ENCODE measurements at places on chromosomes 6 and 20.

GRCh38 chr20:51720854-51721253 lies 47.3 kb downstream of the ATP9A start:
- DNase-seq = no peak

DNA sequence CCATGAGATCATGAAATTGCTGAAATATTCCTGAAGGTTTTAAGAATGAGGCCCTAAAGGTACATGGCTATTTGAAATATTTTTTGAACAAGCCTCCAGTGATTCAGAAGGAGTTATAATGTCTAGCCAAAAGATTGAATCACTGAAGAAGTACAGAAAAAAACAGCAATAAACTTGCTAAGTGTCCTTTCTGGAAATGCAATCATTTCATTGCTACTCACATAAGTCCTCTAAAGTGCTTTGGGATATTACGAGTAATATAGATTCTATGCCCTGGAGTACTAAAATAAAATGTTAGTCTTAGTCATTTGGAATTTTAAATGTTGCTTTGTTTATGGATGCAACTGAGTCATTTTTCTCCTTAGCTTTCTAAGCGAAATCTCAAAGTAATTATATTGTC lies 32.7 kb downstream of the CENPW start:
- no peak for DNase-seq

DNA sequence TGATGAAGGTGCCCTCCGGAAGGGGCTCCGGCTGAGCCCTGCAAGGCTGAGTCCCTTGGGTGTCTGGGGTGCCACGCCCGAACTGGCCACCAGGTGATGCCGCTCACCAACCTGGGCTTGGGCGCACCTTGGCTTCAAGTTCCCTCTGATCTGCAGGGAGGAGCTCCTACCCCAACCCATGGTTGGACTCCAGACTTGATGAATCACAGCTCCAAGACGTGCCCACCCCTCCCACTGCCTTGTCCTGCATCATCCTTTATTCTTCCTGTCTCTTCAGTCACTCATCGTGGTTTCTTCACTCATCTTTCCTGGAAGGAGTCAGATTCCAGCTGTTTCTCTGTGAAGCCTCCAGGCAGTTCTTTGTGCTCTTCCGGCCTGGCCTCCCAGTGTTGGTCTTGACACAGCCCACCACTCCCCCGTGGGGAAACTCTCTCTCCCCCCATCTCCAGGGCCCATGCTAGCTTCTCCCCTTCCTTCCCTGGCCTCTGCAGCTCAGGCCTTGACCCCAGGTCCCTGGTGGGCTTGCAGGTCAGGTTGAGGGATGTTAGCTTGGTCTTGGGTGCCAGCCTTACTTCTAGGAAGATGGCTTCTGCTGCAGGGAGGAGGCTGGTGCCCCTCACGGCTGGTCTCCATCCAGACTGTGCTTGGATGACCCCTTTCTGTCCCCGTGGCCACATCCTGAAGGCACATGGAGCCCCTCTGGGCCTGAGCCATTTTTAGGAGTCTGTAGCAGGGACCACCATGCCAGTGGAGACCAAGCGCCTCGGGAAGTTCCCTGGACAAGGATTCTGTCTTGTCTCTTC lies 2.6 kb upstream of the ZBP1 start:
- DNase-seq = no peak

DNA sequence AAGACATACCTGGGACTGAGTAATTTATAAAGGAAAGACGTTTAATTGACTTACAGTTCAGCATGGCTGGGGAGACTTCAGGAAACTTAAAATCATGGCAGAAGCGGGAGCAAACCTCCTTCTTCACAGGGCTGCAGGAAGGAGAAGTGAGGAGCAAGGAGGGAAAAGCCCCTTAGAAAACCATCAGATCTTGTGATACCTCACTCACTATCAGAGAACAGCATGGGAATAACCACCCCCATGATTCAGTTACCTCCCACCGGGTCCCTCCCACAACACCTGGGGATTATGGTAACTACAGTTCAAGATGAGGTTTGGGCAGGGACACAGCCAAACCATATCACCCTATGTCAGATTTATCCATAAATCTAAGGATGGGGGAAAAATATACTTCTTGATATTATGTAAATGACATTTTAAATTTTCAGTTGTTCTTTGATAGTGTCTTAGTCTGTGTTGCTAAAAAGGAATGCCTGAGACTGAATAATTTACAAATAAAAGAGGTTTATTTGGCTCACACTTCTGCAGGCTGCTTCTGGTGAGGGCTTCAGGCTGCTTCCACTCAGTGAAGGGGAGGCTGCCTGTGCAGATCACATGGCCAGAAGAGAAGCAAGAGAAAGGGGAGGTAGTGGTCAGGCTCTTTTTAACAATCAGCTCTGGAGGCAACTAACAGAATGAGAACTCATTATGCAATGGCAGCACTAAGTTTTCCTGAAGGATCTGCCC lies 1.2 kb upstream of the MCM9 start:
- no peak for DNase-seq

- DNase-seq = peak; percentile 63
These were observed 630.7 kb downstream of the HACE1 start for GRCh38 chr6:104229057-104229456.

- DNase-seq = no peak
These were observed 885 bp upstream of the GZF1 start for GRCh38 chr20:23361119-23361475.

DNA sequence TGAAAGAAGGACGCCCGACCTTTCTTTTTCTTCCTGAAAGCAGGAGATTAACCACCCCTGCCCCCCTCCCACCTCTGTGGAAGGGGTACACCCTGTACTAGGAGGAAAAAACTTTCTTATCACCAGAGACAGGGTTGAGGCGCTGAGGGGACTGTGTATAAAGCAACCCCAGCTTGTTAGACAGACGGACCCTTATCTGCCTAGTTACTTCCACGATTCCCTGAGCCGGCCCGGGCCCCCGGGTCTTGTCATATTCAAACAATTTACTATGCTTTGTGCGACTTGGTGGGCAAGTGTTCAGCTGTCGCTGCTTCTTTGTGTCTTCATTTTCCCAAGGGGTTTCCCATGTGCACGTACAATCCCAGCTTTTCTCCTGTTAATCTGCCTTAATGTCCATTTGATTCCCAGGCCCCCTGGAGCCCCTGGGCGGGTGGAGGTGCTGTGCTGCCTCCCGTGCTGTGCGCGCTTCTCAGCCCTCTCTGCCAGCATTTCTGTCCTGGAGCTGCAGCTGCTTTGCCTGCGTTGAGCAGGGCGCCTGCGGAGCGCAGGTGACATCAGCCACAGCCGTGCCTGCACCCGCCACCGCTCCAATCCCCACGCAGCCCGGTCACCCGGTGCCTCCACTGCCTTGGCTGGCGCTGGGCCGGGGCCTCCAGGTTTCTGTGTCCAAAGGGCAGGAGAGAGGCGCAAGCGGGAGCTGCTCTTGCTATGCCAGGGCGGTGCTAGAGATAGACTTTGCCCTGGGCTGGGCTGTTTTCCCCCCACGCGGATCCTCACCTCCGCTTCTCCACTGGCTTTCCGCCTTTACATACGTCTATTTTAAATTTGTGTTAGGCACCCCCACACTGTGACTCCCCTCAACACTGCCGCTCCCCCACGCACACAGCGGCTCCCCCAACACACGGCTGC lies 96.2 kb downstream of the TTLL2 start:
- no peak for DNase-seq

DNA sequence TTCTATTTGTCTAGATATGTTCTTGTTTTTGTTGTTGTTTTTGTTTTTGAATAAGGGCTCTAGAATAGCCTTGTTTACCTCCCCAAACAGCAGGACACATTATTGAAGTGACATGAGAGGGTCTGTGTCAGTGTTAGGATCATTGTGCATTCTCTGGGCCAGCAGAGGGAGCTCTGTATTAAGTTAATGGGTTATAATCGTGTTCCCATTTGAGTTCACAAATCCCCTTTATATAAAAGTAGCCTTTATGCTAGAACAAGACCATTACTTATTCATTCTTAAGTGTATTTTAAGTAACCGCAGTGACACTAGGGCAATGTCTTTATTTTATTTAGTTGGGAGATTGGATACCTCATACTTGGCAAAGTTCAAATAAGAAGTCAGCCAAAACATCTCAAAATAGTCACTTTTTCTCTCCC lies 44.8 kb downstream of the STK4 start:
- no peak for DNase-seq

DNA sequence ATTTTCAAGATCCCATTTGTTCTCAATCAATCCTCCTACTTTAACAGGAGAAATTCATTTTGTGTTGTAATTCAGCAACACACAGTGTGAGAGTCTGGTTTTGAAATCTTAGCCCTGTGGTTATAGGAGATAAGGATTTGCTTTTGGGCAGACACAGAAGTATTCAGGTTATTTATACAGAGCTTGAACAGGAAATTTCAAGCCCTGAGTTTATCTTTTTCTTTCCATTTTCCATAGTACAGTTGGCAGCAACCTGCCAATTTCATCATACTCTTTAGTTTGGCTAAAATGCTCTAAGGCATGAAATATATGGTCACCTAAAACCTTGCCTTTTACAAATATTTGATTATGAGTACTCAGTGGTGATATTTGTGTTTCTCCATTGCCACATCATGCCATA lies 41.4 kb downstream of the PKIB start:
- no peak for DNase-seq

DNA sequence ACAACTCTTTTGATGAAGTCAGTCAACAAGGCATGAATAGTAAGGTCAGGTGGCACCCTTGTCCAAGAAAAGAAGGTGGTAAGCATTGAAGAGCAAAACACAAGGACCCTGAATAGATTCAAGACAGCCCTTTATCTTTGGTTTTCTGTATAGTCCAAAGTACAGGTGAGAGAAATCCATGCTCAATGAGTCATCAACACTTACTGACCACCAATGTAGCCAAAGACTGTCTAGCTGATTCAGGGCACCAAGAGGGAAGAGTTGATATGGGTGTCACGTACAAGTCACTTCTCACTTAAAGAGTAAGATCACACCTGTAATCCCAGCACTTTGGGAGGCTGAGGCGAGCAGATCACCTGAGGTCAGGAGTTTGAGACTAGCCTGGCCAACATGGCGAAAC lies 528.3 kb downstream of the CD83 start:
- no peak for DNase-seq

DNA sequence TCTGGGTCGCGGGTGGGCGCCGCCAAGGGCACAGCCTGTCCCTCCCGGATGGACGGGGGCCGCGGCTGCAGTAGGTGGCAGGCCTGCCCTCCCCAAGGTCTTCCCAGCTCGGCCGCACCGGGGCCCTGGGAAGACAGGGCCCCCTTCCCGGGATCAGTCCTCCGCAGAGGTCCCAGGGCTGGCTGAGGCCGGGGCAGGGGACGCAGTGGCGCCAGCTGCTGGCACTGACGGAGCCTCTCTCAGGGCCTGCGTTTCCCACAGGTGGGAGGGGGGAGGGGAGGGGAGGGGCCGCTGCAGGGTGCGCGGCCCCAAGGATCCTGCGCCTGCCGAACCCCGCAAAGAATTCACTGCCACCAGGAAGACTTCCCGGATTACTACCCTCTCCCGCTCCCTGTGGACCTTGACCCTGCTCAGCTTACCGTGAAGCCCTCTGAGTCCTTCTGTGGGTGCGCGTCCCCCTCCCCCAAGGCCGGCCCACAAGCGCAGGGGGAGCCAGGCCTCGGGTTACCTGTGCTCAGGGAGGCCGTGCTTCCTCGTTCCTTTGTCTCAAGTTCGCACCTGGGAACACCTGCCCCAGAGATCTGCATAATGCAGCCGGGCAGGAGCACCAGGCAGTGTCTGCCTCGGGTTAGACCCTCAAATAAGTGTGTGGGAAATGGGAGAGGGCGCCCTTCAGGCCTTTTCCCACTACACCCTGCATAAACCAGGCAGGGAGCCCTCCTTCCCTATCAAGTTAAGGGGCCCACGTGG lies 5.1 kb downstream of the LZTS3 start:
- DNase-seq = no peak

DNA sequence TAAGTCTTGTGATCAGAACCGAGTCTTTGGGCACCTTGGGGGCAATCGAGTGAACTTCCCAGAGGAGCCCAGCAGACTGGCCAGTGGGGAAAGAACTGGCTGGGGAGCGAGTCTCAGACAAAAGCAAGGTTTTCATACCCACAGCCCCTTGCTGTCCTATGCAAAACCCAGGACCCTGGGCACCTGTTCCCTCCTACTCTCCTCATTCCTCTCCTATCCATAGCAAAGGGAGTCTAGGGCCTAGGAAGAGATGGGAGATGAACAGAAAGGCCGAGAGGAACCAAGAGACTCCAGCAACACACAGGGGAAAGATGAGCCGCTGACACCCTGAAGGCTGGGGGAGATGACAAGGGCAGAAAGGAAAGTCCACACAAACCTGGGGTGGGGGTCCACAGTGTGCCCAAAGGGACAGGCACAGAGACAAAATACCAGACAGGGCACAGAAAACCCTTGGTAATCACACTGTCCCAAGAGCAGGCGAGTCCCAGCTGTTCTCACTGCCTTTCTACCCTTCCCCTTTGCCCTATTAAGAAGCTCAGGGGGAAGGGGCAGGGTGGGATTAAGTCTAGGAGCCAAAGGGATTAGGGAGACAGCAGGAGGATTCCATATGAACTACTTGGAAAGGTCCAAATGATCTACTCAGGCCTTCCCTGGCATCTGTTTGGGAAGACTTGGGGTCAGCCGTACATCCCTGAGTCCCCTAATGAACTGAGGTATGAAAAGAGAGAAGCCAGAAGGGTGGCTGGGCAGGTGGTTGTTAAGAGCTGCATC lies 6.5 kb downstream of the PPP1R18 start:
- no peak for DNase-seq

DNA sequence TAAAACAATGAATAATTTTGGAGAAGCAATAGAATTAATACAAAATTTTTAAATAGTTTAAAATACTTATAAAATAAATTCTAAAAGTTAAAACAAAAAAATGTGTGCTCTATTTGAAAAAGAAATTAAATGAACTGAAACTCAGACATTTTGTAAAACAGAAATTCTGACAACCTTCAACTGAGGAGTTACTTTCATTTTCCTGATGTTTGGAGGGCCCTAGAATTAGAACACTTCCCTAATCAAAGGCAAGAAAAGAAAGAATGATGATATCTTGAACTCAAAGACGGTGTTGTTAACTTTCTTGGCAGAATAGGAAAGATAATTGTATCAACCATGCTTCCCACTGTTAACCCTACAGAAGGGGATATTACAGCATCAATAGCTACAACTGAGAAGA lies 27.9 kb downstream of the SNX14 start:
- DNase-seq = no peak

GRCh38 chr20:52688345-52688744 lies 283.8 kb upstream of the TSHZ2 start:
- no peak for DNase-seq

DNA sequence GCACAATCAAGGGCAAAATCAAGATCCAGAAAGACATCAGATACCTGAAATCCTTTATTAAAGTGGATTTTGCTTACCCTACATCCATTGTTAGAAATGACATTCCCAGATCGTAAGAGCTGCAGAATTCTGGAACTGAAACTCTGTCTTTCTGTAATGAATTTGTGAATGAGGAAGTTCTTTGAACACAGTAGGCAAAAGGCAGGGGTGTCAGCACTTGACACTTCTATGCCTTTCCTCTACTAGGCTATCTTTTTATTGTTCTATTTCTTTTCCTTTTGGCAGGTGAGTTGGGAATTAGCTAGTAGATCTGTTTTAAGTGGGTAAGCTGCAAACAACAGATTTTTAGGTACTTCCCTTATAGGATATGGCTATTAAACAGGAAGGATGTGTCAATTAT lies 126.3 kb downstream of the CARMIL1 start:
- no peak for DNase-seq

Measured in NCI-H187 treated with DMSO at 0.1 percent for 48 hours (cell line).